Common myeloid progenitor, CD34-positive (primary cell): ENCODE measurements at places on chromosomes 4 and X.

GRCh38 chr4:7427831-7428260 lies 6.9 kb downstream of the PSAPL1 start:
- no peak for DNase-seq

- DNase-seq, result no peak
These were observed 47.4 kb downstream of the SMIM14 start for GRCh38 chr4:39591290-39591689.

DNA sequence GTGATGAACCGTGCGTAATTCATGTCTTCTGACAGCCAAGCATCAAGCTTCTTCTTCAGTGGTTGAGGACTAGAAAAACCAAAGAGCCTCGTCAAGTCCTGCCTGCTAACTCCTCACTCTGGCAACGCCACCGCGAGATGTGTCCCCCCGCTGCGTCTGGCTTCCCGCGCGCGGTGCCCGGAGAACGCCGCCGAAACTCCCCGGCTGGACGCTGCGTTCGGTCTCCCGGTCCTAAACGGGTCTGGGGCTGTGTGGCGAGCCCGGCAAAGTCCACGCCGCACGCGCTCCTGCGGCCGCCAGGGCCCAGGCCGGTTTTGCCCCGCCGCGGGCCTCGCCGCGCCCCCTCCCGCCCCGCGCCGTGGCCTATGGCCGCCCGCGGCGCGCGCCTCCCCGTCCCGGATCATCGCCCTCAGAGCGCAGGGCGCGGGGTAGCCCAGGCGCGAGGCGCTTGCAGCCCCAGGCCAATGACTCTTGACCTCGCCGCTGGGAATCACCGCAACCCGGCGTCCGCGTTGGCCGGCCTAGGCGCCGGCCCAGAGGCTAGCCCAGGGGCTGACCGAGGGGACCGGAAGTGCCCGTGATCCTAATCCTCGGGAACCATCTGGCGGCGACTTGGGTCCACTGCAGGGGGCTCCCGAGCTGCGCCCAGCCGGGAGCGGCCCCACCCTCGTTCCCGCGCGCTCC lies at the start of gene AADAT:
Gene AADAT (minus strand): TSS at position 289 of the 684 bp plus-strand sequence. CDS start 266 bp downstream, at position 23.
- DNase-seq, result peak; percentile 66

- no peak for DNase-seq
These were observed 206.3 kb downstream of the ARHGAP24 start for GRCh38 chr4:85681221-85681657.

GRCh38 chr4:88244056-88244455 lies 40.3 kb downstream of the PPM1K start:
- DNase-seq, result no peak

DNA sequence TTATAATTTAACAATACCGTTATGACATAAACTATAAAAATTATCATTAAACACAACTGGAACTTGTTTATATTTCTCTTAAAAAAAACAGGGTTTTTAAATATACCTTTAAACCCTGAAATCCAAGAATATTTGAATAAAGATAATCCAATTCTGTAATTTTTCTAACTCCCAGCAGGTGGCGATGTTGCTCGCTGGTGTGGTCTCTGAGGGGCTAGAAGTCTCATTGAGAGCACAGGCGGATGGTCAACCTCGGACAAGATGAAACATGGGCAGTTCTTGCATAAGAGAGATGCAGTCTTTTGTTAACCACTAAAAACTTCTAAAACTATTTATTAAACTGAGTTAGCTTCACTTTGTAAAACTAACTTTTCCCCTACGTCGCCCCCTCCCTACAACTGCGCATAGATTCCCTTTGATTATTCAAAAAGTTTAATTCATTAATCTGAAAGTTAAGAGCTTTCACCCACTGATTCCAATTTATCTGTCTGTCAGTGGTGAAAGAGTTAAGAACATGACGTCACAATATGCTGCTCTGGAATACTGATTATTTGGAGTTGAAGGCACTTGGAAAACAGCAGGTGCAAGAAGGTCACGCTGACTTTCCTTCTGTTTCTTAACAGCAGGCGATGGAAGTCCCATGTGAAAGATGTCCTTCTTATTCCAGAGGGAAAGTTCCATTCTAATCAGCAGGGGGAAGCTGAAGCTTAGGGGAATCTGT lies 29.5 kb downstream of the DMP1 start:
- peak; percentile 49 for DNase-seq

DNA sequence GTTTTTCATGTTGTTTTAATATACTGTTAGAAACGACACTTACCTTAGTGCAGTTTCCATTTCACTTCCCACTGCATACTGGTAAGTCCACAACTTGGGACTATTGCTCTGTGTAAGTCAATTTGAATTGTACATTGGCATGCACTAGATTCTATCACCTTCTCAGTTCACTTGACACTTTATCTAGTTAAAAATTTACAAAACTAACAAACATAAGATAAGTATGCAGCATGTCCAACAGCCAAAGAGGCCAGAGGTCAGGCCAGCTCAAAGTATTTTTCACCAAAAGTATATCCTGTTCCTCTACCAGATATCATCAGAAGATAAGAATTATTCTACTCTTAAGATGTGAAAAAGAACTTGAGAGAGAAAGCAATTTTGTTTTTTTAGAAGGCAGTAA lies 75.9 kb downstream of the QRFPR start:
- DNase-seq, result no peak
